ENCODE measurements at places on chromosomes 16 and 17.

- no peak for DNase-seq
These were observed 5.6 kb downstream of the RFWD3 start for GRCh38 chr16:74661064-74661463.

DNA sequence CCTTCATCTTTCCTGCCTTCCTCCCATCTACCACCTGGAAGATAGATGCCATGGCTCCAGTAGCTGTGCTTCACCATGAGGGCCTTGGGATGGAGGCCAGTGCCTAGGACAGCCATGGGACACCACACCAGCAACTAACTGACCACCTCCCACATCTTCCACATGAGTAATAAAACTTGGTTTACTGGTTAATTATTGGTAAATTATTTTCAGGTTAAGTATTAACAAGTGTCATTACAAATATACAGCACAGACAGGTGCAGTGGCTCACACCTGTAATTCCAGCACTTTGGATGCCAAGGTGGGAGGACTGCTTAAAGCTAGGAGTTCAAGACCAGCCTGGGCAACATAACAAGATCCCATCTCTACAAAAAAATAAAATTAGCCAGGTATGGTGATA is 14.0 kb downstream of the CDIP1 start:
- DNase-seq, result no peak

DNA sequence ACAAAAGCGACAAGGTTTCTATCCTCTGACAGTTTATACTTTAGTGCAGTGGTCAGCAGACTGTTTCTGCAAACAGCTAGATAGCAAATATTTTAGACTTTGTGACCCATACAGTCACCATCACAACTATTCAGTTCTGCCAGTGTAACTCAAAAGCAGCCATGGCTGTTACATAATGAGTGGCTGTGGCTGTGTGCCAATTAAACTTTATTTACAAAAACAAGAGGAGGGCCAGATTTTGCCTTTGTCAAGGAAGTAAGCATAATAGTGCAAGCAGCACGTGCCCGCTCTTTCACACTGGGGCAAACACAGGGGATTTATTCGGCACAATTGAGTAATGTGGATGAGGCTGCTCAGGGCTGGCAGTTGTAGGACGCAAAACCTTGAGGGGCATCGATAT is 551.5 kb downstream of the MAF start:
- no peak for DNase-seq

- DNase-seq, result no peak
These were observed 19.0 kb downstream of the MRPS23 start for GRCh38 chr17:57830880-57831279.

DNA sequence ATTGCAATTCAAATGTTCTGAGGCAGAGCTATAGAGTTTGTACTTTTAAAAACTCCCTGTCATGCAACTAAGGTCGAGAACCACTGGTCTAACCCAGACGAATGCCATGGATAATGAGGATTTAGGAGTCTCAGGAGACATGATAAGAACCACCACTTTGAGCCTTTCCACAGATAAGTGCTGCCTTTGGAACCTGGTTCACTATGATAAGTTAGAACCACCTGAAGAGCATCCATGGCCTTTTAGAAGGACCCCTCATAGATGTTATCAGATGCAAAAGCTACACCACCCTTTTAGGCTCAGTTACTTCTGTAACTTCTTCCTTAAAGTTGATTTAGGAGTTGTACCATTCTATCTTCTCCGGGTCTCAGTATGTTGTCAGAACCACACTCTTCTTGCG is 350.6 kb upstream of the CCL2 start:
- no peak for DNase-seq

GRCh38 chr17:46795379-46795952 is 23.0 kb downstream of the WNT3 start:
- DNase-seq, result no peak

DNA sequence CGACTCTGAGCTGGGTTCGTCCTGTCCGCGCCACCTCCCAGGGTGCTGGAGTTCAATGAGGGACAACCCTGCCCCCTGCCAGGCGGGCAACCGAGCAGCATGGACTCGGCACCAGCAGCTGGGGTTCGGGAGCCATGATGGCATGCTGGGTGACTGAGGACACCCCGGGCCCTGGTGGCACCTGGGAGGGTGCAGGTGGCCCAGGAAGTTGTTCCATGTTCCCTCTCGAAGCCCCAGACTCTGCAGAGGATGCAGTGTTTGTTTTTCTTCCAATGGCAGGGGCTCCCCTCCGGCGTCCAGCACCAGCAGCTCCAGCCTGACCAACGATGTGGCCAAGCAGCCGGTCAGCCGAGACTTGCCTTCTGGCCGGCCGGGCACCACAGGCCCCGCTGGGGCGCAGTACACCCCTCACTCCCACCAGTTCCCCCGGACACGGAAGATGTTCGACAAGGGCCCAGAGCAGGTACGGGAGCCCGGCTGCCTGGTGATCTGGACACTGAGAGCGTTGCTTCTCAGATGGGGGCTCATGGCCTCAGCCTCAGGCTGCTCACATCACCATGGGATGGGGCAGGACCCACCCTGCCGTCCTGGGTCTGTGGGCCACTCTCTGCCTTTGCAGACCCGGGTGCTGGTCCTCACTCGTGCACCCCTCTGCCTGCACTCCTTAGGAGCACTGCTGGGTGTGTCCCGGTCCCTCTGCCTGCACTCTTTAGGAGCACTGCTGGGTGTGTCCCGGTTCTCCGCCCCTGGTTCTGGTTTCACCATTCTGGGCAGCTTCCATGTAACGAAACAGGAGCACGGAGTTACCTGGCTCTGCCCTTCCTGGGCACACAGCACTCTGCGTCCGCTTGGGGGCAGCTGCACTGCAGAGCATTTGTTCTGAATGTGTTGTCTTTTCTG is 68.2 kb upstream of the CHMP6 start:
- no peak for DNase-seq

GRCh38 chr16:49530427-49530970 is 156.9 kb downstream of the C16orf78 start:
- no peak for DNase-seq

GRCh38 chr17:41939044-41939692 is 8.8 kb downstream of the ODAD4 start:
- no peak for DNase-seq

GRCh38 chr16:10694830-10695229 is at the start of gene TEKT5:
Gene TEKT5, minus strand, starts transcription at chr16:10694930. Its CDS starts 57 bp downstream, at chr16:10694873.
- DNase-seq, result no peak

DNA sequence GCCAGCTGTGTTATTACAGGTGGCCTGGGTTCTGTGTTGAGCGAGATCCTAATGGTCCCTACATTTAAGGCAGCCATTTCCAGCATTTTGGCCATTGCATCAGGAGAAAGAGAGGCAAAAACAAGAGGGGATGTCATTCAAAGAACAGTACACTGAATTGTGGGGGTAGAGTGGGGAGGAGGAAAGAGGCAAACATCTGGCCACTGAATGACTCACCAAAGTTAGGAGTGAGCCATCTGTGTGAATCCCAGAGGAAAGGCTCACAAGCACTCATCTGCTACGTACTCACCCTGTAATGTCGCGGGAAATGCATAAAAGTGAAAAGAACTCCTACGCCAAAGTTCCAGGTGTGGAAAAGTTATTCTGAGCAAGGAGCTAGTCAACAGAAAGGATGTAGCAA is 16.7 kb downstream of the KRABD2 start:
- peak; percentile 80 for DNase-seq

GRCh38 chr16:8847145-8847544 is 21.7 kb downstream of the CARHSP1 start:
- DNase-seq, result no peak

DNA sequence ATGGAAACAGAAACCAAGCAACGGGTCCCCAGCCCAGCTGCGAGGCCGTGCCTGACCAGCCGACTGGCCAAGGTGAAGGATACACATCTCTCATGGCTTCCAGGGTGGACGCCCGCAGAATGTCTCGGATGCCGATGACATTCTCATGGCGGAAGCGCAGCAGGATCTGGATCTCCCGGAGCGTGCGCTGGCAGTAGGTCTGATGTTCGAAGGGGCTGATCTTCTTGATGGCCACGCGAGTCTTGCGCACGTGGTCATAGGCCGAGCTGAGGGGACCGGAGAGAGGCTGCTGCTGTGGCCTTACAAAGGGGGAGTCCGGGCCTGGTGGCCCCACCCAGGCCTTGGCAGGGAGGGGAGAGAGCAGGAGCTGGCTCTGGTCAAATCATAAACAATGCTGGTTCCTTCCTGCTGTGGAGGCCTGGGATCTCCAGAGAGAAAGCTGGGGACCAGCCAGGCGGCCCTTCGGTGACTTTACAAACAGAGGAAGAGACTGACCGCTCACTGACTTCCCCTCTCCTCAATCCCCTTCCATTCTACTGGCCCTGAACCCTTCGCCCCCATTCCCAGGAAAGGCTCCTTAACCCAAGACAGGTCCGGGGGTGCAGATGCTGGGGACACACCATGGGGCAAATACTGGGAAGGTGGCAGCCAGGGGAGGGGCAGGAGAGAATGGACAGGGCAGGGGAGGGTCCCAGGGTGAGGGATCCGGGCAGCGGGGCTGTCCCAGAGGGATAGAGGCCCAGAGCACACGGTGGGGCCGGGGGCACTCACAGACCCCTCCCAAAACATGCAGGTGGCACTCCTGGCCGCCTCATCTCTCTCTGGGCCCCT is 1.1 kb downstream of the MAPK3 start:
- no peak for DNase-seq

DNA sequence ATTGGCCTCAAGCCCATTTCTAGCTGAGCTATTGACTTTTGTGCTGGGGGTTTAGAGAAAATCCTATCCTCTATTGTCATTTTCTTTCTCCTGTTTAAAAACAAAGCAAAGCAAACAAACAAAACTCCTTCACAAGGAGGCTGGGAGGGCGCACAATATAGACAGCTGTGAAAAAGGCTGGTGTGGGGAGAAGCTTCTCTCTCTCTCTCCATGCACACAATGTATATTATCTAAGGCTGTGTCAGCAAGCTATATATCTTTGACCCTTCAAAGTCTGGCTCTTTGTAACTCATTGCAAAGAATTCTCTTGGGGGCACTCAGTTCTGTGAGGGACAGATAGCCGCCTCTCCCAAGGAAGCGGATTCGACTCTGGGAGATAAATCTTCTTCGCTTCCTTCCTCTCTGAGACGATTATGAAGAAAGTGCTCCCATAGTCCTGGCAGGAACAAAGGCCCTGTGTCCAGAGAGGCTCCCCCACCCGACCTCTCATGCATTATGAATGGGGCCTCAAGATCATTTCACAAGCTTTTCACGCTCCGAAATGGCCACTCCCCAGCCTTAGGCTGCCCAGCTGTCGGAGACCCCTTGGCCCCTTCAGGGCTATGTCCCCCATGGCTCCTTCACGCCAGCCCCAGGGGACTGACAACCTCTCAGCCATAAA is 33.2 kb upstream of the MEAK7 start:
- no peak for DNase-seq

- no peak for DNase-seq
These were observed 9.7 kb upstream of the GINS2 start for GRCh38 chr16:85698459-85698891.

GRCh38 chr17:50364061-50364458 is 8.9 kb downstream of the MRPL27 start:
- DNase-seq, result no peak

DNA sequence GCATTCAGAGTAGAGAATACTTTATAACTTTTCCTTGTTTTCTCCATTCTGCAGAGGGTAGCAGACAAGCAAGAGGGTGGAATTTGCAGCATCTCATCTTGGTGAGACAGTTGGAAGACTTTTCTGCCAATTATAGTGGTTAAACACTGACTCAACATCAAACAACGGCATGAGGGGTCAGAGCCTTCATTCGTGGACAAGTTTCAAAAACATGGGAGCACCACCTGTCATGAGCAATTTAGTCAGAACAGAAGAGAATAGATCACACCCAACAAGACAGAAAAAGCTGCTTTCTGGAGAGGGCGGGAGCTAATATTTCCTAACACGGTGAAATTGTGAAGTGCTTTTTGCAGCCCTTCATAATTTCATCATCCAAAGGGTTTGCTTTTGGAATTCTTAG is 17.9 kb upstream of the ZNF652 start:
- DNase-seq, result no peak

GRCh38 chr17:33266611-33267010 is 26.5 kb downstream of the ASIC2 start:
- DNase-seq, result no peak

- peak; percentile 92 for DNase-seq
These were observed 5.6 kb downstream of the RARA start for GRCh38 chr17:40314584-40314956.

DNA sequence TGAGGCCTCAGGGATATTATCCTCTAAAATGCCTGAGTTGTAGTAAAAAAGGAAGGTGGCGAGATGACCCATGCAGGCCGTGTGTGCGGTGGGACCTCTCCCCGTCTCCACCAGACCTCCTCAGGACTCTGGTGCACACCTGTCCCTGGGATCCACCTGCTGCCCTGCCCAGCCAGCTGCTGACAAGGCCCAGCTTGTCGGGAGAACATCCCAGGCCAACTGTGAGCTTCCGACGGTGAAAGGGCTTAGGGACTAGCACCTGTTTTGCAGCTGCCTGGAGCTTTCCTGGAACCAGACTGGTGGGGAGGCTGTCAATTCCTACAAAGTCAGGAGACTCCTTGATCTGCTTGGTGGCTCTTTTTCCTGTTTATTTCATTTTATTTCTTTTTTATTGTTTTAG is 11.6 kb downstream of the IL34 start:
- no peak for DNase-seq

GRCh38 chr17:15490634-15491261 is 23.3 kb upstream of the CDRT4 start:
- DNase-seq, result peak; percentile 73

DNA sequence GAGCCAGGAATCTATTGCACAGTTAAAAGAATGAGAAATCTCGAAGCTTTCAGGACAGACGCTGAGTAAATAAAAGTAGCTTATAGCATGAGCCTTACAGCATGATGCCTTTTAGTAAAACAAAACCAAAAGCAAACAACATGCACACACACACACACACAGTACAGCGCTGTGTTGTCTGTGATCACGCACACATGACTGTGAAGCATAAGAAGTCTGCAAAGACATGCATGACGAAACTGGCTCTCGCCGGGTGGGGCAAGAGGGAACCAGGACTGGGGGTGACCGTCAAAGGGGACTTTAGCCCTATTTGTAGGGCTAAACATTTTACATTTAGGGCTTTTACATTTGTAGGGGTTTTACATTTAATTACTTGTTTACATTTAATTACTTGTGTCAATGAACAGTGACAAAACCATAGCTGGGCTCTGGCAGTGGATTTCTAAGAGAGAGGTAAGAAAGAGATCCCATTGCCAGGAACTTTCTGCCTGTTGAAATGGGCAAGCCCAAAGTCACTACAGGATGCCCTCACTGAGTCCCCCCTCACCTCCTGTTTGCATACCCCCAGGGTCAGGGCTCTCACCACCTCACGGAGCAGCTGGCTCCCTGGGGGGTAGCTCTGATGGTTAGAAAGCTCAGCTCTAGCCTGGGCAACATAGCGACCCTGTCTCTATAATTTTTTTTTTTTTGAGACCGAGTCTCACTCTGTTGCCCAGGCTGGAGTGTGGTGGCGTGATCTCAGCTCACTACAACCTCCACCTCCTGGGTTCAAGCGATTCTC is 2.0 kb upstream of the TNFRSF13B start:
- no peak for DNase-seq

Data from HS-5 (cell line).